ENCODE measurements at places on chromosomes 2 and 18. TPM values are rescaled to one million over a fixed set of nuclear protein-coding genes. Genes with fewer than 3 reads are reported as not detected.

ICA1L gene
- 8.9 TPM for total RNA-seq

ORC4 gene
- total RNA-seq: 42.5 TPM

WDR75 gene
- total RNA-seq: 18.8 TPM

RAB31 gene
- 30.3 TPM for total RNA-seq

FMNL2 gene
- total RNA-seq: 24.7 TPM

AQP4 gene
- 1.7 TPM for total RNA-seq

SMPD4 gene
- total RNA-seq: 42.1 TPM

C1D gene
- total RNA-seq: 18.8 TPM

PAX3 gene
- total RNA-seq: not detected

RIT2 gene
- not detected for total RNA-seq

UGT1A7 gene
- total RNA-seq: 2.2 TPM

MEX3C gene
- total RNA-seq: 33.2 TPM

ARHGAP28 gene
- total RNA-seq: 11.2 TPM

EMX1 gene
- 0.12 TPM for total RNA-seq

HSBP1L1 gene
- 21.4 TPM for total RNA-seq

ANKRD44 gene
- 40.6 TPM for total RNA-seq

TPO gene
- 0.75 TPM for total RNA-seq

TTC39C gene
- 55.4 TPM for total RNA-seq

ALPP gene
- total RNA-seq: not detected

RBM45 gene
- 9.3 TPM for total RNA-seq

LONRF2 gene
- 11.2 TPM for total RNA-seq

TFPI gene
- 45.6 TPM for total RNA-seq

OLA1 gene
- total RNA-seq: 67.6 TPM

GPR17 gene
- total RNA-seq: 0.17 TPM

ATP6V1B1 gene
- total RNA-seq: 1.6 TPM

UGT1A10 gene
- total RNA-seq: 47.5 TPM

MBD5 gene
- 52.8 TPM for total RNA-seq

TXNDC2 gene
- not detected for total RNA-seq

MC5R gene
- not detected for total RNA-seq

L3MBTL4 gene
- 16.1 TPM for total RNA-seq

RNF152 gene
- total RNA-seq: 18.2 TPM

LIMS4 gene
- 2.8 TPM for total RNA-seq

CTDP1 gene
- total RNA-seq: 27.3 TPM

MARCO gene
- 1.1 TPM for total RNA-seq

OR6B3 gene
- total RNA-seq: not detected

NOSTRIN gene
- total RNA-seq: 36.1 TPM

Measured in mucosa of gallbladder (tissue), 1 donor.